ENCODE measurements at places on chromosomes 5 and 9.

- DNase-seq = peak; percentile 74
Measured at GRCh38 chr5:103646698-103647614, 84.4 kb upstream of the NUDT12 start.

- DNase-seq = peak; percentile 51
Measured at GRCh38 chr5:150137168-150137957, 18.3 kb downstream of the PDGFRB start.

DNA sequence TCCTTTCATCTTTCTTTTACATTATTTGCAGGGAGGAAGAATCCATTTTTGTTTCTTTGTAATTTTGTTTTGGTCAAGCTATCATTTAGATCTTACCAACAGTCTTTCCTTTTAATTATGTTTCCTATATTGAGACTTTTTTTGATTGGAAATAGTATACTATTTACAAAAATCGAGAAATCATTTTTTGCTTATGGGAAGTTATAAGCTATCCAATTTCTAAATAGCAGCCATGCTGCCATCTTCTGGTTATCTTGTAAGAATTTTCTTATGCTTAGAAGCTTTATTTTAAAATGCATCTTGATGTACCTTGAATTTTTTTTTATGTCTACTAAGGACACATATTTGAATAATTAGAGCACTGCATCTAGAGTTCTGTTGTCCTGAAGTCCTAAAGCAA is 821.2 kb downstream of the PTPRD start:
- peak; percentile 23 for DNase-seq

DNA sequence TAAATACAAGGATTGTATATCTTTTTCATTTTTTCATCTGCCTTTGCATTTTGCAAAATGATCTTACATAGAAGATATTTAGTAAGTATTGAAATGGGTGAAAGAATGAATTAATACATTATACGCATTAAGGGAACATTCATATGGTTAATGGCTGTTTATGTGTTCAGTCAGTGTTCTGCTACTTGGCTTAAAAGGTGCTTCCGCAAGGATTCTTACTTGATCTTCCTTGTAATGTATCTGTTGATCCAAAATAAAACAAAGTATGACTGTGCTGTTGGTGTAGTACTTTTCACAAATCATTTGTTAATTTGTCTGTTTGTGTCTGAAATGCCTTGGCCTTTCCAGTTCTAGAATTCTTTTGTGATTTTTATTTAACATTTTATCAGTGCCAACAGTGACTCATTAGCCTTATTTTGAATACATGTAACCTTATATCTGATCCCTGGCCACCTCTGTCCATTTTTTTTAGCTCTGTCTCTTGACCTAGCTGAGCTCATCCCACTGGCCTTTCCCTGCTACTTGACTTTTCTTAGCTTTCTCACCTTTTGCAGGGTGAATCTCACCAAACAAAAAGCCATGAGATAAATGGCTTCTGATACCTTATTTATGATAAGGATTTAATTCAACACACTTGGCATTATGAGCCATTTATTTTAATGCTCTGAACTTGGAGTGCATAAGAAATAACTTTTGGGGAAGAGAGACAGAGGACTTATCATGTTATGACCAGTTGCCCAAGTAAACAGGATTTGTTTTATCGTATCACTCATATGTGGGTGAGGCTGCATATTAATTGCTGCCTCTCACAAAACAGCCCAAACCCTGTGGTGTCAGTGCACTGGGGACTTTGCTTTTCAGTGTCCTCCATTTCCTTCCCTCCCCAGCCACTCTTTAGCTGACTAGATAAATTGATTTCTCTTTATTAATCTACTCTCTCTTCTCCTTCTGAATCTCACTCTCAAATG is 340.3 kb downstream of the KDM4C start:
- no peak for DNase-seq

DNA sequence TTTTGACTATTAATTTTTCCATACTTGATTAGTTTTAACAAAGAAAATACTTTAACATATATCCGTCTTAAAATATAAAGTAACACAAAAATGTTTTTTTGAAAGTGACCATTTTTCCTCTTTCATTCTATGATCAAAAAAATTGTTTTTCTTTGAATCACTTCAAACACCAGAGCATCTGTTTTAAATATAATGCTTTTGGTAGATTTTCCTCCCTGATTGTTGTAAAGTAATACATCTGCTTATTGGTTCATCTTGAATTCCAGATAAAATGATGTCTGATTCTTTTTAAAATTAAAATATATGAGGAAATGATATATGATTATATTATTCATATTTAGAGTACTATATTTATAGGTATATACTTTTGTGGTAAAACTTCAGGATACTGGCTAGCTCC is 76.2 kb upstream of the LPAR1 start:
- no peak for DNase-seq

DNA sequence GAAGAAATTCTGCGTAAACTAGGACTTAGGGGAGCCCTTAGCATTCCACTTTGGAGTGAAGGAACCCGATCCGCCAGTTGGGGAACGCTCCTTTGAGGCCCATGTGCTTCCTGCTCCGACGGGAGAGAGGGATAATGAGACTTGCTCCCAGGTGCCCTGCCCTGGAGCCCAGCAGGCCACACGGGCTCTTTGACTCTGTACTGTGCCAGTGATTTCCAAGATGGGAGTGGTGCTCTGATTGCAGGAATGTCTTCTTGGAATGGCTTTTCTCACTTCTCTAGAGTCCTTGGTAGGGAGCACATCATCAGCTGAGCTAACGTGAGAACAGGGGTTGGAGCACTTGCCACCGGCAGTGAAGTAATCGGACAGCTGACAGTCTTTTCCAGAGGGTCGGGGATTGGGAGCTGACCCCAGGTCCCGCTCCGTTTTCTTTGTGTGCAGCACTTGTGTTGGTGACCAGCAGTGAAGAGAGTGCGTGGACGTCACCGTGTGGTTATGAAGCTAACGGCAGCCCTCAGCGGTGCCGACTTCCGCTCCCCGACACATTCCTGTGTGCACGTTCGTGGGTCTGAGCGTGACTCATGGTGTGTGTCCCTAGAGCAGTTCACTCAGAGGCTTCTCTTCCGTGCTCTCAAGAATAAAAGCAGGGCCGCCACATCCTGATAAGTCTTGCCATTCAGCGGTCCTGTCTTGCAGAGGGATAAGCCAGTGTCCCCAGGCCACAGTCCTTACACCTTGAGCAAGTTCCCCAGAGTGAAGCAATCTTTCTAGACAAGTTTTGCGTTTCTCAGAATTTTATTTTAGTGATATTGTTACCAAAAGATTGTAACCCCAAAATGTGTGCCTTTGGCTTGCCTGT is 25.6 kb downstream of the ABL1 start:
- peak; percentile 58 for DNase-seq

GRCh38 chr5:151071848-151072629 is 8.8 kb downstream of the TNIP1 start:
- DNase-seq = no peak

GRCh38 chr9:124279531-124280175 is 21.9 kb downstream of the NEK6 start:
- no peak for DNase-seq

GRCh38 chr5:142301540-142301939 is 23.3 kb downstream of the SPRY4 start:
- no peak for DNase-seq

DNA sequence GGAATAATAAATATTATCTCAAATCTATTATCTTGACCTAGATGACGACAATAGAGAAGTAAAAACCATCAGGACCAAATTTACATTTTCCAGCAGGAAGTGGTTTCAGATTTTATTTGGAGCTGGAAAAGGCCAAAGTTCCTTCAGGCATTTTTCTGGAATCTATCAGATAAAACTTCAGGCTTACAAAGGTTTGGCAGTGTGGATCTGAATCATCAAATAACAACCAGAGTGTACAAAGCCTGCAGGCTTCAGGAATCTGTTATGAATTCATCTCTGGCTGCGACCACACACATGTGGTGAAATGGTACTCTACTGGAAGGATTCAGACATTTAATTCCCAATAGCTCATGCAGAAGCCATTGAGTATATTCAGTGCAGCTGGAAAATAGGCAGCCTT is 726.4 kb upstream of the GRAMD2B start:
- no peak for DNase-seq

- DNase-seq = no peak
Measured at GRCh38 chr5:126938466-126938865, 91.9 kb downstream of the MARCHF3 start.

- DNase-seq = no peak
Measured at GRCh38 chr5:139798883-139799282, 3.3 kb downstream of the PSD2 start.

DNA sequence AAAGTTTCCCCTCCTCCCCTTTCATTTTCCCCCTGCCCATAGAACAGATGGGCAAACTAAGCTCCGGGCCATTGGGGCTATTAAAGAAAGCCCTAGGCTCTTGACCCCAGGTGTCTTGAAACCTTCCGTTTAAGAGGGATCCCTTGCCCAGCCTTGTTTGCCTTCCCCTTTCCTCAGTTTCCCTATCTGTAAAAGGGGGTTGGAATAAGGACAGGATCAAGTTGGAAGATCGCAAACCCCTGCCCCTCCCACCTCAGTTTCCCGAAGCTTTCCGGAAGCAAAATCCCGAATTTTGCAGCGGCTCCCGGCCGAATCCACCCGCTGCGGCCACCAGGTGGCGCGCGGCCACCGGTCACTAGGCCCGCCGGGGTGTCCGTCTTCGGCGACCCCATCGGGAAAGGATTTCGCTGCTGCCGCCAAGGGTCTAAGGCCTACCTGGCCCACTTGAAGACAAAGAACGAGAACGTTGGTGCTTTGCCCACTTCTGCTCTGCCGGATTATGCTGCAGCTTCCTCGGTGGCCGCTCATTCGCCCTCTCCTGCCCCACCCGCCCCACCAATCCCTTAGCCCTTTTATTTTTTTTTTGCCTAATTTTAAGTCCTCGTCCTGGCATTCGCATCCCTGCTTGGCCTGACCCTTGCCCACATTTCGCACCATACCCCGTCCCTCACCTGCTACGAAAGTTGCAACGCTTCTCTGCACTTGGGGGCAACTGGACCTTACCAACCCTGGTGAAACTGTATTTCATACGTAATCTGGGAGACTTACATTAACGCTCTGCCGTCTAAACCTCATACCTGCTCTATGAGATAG is 962 bp upstream of the NR6A1 start:
- DNase-seq = peak; percentile 90

- DNase-seq = peak; percentile 88
Measured at GRCh38 chr9:34430843-34431437, 27.4 kb downstream of the FAM219A start.

DNA sequence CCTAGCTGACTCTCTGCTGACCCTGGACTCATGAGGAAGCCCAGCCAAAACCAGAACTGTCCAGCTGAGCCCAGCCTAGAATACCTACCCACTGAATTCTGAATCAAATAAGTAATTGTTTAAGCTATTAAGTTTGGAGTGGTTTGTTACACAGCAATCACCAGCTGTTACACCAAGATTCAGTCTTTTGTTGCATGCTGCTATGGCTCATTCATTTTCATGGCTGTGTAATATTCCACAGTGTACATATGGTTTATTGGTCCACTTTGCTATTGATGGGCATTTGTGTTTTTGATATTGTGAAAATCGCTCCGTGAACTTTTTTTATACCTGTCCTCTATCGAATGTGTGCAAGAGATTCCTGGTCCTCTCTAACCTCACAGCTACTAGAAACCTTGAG is 156.4 kb downstream of the FGF18 start:
- DNase-seq = no peak

DNA sequence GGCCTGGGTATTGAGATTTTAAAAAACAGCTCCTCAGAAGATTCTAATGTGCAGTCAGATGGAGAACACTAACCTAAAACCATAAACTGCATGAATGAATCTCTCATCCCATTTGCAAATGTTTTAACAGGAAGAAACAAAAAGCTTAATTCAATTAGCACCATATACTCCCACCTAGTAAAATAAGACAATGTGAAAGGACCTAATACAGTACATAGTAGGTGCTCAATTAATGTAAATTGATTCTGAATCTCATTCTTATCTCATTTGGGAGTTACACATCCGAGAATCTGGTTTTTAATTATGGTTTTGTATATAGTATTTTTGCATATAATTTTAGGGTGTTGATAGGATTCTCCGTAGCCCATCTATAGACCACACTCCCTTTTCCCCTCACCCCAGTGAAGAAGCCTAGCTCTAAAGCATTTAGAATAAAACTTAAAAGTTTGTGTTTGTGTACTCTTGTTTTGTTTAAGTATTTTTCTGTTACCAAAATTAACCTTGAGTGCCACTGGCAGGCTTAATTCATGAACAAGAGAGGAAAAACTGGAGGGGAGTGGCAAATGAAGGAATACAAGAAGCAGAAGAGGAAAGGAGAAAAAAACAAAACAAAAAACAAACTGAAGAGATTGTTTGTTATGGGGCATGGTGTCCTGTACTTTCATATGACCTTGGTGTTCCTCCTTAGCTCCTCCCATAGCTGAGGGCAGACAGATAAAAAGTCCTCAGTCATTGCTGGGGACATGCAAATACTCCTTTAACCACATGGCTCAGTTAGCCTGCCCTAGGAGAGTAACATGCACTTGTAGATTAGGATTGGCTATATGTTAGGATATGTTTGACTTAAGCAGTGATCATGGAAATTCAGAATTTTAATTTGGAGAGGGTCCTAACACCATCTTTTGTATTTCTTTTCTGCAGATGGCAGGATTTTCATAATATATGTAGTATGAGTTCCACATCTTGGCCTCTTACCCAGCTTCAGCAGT is 1.2 kb downstream of the RNF14 start:
- DNase-seq = peak; percentile 21

- no peak for DNase-seq
Measured at GRCh38 chr5:76616206-76616605, 7.0 kb downstream of the F2RL2 start.

- DNase-seq = no peak
Measured at GRCh38 chr5:99460701-99461100, 531.9 kb upstream of the CHD1 start.

GRCh38 chr5:116575326-116576052 is 866 bp upstream of the SEMA6A start:
- peak; percentile 62 for DNase-seq

DNA sequence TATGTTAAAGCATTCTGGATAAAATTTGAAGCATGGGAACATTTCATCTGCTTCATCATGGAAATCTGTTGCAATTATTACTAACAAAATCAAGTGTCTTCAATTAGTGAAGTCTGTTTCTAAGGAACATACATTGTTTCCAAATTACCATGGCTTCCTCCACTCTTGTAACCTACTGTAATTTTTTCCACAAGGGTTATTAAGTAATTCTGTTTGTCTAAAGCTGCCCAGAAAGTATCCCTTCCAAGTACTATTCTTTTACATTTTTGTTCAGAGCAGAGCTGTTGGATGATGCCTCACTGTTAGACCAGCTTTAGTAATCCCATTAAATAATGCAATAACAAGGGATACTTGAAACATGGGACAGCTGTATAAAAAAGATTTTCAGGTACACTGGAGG is 483.5 kb upstream of the CD180 start:
- DNase-seq = no peak

GRCh38 chr5:145433077-145433476 is 402.1 kb downstream of the PRELID2 start:
- DNase-seq = no peak

GRCh38 chr5:139761501-139761900 is 34.1 kb upstream of the PSD2 start:
- no peak for DNase-seq

GRCh38 chr5:139543423-139543991 is 17.6 kb upstream of the UBE2D2 start:
- peak; percentile 82 for DNase-seq

GRCh38 chr9:137204731-137205125 is 720 bp downstream of the TMEM203 start:
- DNase-seq = no peak
